ENCODE measurements at places on chromosomes 12 and 14. TPM values are rescaled to one million over a fixed set of nuclear protein-coding genes. Genes with fewer than 3 reads are reported as not detected.

DNA sequence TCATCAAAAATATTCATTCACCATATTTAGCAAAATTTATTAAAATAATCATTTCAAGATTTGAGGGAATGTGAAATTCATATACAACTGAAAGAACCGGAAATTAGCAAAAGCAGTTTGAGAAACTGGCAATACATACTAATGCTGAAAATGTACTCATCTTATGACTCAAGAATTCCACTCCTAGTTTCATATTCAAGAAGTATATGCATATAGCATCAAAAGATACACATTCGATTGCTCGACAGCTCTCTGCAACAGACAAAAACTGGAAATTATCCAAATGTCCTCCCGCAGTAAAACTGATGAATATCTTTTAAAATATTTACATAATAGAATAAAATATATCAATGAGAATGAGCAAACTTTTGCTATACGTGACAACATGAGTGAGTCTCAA lies 189.2 kb upstream of the MGAT4C start:
- no peak for DNase-seq

- DNase-seq, result no peak
Measured at GRCh38 chr14:72256055-72256454, 323.8 kb downstream of the RGS6 start.

DNA sequence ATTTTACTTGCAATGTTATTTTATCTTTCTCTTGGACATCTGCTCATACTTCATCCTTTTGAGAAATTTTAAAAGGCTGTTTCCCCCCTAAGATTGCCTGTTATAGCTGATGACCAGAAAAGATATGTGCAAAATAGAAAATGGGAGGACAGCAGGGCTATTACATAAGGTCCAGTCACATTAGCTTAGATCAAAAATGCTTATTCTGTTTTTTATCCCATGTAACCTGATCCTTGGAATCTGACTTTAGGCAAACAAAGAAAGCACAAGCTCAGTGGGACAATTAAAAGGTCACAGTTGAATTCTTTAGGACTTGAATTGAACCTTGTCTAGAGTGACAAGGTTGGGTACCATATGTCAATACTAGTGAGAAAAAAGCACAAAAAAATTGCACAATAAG lies 65.1 kb upstream of the TRHDE start:
- no peak for DNase-seq

GRCh38 chr14:92323011-92323915 lies at the start of gene SLC24A4:
Gene SLC24A4 (plus strand): TSS chr14:92323165. CDS start chr14:92323831, 666 bp downstream.
- DNase-seq, result no peak

DNA sequence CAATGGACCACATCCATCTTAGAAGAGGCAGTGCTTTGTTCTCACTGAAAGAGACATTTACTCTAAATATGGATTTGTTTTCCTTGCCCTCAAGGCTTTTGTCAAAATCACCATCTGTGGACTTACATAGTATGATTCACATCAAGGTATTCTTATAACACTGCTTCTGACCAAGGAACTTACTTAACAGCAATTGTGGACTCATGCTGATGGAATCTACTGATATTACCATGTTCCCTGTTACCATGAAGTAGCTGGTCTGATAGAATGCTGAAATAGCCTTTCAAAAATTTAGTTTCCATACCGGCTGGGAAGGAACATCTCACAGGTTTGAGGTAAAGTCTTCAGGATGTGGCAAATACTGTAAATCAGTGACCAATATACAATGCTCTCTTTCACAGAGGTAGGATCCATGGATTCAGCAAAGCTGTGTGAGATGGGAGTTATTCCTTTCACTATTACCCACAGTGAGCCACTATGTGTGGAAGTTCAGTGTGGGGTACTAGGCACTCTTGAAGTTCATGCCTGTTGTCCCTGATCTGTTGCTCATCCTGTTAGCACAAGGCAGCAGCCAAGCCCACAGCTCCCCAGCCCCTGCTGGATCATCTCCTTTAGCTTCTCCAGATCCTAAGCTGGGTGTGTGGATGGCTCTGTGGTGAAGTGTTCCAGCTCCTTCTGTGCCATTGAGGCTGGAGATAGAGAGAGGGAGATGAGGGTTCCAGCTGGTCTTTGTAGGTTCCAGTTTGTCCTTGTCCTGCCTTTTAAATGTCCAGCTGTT lies 126.4 kb downstream of the ATP23 start:
- DNase-seq, result no peak

DNA sequence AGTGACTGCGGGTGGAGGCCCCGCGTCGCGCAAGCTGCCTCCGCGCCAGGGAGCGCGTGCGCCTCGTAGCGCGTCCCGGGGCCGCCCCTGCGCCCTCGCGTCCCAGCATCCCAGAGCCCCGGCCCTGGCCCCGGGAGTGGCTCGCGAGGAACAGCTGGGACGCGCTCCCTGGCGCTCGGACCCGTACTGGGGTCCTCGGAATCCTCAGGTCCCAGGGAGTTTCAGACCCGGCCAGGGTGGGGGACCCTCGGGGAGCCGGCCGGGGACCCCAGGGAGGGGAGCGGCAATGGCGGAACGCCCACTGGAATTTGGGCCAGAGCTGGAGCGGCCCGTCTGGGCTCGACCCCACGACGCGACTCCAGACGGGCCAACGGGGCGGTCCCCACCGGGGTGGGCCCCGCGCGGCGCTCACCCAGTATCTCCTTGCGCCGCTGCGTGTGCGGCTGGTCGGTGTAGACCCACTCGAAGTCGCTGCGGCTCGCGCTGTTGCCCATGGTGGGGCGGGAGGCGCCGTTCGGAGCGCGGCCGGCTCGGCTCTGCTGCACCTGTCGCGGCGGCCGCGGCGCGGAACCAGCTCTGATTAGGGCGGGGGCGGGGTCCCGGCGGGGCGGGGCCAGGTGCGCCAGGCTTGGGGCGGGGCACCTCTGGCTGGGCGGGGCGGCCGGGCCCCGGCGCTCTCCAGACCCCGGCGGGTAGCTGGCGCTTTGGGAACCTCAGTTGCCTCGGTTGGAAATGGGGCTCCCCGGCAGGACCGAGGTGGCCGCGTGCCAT lies at the start of gene DEGS2:
DEGS2 (minus strand) TSS at position 552 of the 771 bp plus-strand sequence; CDS start at position 494, 58 bp downstream.
- no peak for DNase-seq

The LRP1-AS gene
- total RNA-seq, result not detected

The PLCZ1 gene
- not detected for total RNA-seq

The HCAR3 gene
- total RNA-seq, result not detected

The GPR68 gene
- not detected for total RNA-seq

The PLEK2 gene
- 15.9 TPM for total RNA-seq
